GM06990 (cell line): ENCODE measurements at places on chromosomes 12 and 14.

GRCh38 chr14:55303691-55304145 lies 32.5 kb downstream of the FBXO34 start:
- peak; percentile 34 for DNase-seq

DNA sequence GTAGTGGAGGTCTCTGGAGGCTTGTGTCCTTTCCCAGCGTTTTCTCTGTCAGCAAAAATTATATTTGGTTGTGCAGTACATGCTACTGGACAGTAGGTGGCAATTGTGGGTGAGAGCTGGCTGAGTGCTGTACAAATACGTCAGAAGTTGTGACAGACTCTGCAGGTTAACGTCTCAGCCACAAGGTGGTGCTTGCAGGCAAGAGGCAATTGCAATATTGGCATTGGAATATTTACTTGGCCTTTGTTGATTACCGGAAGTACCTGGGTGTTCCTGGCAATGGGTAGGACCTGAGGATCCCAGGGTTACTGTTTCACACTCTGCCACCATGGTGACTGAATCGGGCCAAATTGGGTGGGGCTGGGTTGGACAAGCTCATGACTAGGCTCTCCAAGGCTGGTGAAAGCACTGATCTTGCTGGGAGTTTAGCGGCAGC lies 333.9 kb upstream of the LMO3 start:
- DNase-seq: peak; percentile 10

GRCh38 chr14:58501214-58501816 lies 73.8 kb downstream of the KIAA0586 start:
- DNase-seq: peak; percentile 11

DNA sequence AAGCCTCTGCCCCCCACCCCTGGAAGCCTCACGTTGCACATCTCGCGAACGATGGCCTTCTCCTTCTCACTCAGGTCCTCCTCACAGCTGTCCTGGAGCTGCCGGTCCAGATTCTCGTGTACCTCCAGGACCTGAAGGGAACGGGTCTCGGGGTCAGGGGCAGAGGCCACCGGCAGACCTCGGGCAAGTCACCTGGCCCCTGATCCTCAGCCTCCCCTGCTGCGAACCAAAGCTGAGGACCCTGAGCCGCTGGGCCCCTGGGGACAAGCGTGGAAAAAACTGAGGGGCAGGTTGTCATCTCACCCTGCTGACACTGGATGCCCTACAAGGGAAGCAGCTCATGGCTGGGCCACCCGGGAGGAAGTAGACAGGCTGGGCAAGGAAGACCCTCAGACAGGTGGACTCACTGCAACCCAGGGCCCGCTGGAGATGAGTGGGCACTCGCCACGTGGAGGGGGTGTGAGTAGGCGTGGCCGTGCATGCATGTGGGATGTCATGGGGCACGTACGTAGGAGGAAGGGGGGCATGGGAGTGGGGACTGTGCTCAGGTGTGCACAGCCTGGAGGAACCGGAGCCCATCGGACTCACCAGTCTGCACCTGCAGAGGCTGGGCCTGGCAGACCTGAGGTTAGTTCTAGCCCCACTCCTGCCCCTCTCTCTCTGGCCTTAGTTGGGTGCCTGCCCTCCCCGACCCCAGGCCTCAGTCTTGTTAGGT lies 35.1 kb downstream of the CCNK start:
- no peak for DNase-seq

DNA sequence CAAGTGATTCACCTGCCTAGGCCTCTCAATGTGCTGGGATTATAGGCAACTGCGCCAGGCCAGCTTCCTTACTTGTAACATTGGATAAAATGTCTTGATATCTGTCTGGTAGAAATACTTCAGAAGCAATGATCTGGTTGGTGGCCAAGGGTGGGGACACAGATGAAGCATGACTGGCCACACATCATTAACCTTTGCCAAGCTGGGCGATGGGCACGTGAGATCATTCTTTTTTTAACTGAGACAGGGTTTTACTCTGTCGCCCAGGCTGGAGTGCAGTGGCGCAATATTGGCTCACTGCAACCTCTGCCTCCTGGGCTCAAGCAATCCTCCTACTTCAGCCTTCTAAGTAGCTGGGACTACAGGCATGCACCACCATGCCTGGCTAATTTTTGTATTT lies 31.1 kb downstream of the PLEKHH1 start:
- no peak for DNase-seq

DNA sequence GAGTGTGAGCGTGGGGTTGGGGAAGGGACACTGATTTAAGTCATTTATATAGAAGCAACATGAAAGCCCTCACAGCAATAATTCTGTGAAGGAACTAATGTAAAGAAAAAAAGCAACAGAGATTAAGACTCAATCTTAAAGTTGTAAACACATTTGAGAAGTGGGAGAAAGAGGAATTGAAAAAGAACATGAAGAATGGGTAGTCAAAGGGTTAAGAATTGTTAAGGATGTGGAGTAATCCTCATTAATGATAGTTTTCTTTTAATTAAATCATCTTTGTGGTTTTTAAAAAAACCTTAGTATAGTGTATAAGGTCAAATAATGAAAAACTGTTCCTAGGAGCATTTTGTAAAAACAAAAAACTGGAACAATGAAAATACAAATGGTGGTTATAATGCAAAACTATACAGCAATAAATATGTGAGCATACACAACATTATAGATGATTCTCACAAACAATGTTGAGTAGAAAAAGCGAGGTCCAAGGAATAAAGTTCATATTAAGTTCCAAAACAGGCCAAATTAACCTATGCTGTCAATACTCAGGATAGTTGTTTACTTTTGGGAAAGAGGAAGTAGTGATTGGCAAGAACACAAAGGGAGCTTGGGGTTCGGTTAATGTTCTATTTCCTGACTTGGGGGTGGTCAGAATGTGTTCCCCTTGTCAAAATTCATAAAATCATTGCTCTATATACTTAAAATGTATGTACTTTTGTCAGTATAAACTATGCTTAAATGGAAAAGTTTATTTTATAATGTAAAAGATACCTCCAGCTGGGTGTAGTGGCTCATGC lies 120.4 kb upstream of the ATF7IP start:
- no peak for DNase-seq

- no peak for DNase-seq
Observed at GRCh38 chr12:108375986-108376663, 37.0 kb upstream of the CMKLR1 start.

GRCh38 chr12:127832172-127832571 lies 434.8 kb upstream of the TMEM132C start:
- DNase-seq: no peak

GRCh38 chr14:42269234-42269633 lies 662.6 kb downstream of the LRFN5 start:
- no peak for DNase-seq

DNA sequence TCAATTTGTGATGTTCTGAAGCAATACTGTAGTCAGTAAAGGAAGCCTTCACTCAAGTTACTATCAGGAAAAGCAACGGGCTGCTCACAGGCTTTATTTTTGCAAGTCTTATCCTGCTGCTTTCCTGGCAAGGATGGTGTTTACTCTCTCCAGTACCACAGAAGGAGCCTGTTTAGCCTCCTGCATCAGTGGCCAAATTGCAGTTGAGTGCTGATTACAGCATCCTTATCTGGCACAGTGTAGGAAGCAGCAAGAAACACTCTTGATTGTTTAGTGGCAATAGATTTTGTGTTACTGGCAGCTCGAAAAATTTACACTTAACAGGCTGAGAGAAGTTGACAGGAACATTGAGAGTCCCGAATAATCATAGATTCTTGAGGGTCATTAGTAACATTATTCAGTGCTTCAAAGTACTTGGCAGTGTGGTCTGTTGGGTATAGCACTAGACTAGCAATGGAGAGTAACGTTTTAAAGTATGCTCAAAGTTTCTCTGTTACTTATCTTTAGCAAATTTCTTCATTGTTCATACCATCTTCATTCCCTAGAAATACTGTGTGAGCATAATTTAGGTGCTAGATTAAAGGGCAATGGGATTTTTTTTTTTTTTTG lies 11.7 kb downstream of the TULP3 start:
- DNase-seq: no peak

GRCh38 chr14:66708267-66708666 lies 200.3 kb downstream of the GPHN start:
- DNase-seq: no peak

DNA sequence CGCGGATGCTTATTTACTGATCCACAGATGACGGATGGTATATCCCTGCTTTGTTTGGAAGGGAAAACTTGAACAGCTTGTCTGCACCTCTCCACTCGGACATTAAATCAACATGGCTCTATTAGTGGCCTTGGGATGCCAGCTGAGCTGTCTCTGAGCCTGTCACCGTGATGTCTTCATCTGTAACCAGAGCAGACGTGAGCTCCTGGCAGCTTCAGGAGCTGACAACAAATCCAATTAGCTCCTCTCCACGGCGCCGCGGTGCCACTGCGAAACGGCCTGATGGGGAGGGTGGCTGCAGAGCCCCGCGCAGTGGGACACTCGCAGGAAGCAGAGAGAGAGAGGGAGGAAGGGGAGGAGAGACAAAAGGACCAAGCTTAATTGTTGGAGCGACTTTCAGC lies 112.3 kb downstream of the PAPOLA start:
- no peak for DNase-seq

DNA sequence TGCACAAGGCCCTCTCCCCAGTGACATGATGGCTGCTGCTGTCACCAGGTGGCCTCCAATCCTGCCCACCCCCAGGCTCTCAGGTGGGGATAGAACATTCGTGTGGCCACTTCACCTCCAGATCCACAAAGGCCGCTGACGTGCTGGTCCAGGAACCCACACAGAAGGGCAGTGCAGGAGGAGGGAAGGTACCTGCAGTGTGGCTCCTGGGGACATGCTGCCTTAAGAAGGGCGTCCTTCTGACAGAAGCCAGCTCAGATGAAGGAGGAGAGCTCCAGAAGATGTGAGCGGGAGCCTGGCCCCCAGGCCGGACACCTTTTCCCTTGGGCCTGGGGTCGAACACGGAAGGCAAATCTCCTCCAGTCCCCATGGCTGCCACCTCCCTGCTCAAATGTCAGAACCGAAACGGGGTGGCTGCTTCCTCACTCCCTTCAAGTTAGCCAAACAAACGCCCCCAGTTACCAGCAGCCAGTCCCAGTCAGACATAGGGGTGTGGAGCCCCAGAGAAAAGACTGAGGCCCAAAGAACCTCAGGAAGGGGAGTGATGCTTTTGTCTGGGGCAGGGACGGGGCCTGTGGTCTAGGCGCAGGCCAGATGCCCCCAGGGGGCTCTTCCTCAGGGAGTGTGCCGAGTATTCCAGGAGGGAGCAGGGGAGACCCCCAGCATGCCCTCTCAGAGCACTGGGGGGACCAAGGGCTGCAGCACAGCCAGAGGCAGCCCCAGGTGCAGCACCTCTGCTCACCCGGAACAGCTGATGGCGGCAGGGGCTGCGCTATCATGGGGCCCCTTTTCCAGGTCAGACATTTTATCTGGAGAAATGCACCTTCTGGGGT lies 155.9 kb downstream of the CALM1 start:
- DNase-seq: no peak

DNA sequence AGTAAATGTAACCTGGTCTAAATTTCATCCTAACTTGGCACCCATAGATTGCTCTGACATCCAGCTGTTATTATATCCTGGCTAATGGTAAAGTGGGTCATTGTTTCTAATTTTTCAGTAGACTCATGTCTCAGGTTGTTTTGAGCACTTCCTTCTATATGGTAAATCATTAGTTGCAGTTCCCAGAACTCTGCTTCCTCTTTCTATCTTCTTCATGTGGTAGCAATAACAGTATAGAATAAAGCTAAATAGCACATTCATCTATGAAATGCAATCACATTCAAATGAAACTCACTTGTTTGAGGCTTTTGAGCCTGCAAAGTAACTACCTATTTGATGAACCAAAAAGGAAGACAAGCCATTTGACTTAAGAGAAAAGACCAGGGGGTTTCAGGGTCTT lies 65.1 kb upstream of the GZMB start:
- DNase-seq: no peak

- DNase-seq: no peak
Observed at GRCh38 chr12:121287267-121287954, 9.1 kb downstream of the CAMKK2 start.

DNA sequence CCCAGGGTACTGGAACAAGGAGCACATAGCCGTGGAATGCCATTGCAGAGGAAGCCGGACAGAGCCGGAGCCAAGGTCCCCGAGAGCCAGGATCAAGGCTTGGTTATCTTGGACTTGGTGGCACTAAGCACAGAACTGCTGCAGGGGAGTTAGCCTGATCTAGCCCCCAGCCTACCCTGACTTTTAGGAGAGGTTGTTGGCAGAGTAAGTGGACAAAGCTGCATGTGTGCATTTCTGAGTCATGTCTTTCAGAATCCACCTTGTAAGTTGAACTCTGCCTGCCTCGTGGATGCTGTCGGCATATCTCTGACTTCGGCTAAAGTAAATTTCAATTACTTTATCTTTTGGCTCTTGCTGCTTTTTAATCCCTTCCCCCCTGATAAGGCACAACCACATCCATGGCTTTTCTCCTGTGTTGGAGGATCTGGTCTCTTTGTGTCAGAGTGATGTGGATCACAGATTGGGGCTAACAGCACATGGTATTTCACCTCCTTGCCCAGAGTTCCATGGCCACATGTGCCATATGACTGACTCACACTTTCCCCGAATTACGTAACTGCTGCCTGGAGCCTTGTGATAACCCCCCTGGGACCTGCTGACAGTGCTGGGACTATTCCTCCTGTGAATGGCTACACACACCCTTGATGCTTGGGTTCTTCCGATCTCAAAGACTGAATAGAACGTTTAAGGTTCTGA lies 240.3 kb downstream of the EMP1 start:
- no peak for DNase-seq

DNA sequence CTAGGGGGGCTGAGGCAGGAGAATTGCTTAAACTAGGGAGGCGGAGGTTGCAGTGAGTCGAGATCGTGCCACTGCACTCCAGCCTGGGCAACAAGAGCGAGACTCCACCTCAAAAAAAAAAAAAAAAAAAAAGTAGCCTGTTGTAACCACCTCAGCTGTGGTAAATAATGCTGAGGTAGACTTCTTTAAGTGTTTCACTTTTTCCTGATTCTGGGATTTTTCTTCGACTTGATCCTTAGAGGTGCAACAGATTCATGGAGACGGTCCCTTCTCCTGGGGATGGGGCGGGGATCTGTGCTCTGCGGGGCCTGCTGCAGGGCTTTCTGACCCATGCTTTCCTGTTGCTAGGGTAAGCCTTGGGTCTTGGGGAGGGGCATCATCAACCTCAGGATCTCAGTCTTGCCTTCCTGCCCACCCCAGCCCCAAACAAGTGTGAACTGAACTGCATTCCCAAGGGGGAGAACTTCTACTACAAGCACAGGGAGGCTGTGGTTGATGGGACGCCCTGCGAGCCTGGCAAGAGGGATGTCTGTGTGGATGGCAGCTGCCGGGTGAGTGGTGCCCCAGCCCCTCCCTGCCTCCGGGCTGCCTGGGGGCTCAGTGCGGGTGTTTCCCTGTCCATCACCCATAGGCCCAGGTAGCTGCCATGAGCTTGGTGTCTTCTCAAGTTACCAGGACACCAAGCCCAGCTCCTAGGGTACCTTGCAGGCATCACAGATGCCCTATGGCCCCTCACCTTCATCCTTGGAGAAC lies 12.4 kb downstream of the PAPLN start:
- DNase-seq: no peak

- no peak for DNase-seq
Observed at GRCh38 chr12:64252681-64253080, 30.6 kb upstream of the KICS2 start.
